Activated CD4-positive, alpha-beta T cell treated with anti-CD3 and anti-CD28 coated beads, Interleukin-2, amount 10 ng/mL, durations not matched to agents 24 days and 14 days (primary cell): ENCODE measurements at places on chromosomes 6 and 20. TPM values are rescaled to one million over a fixed set of nuclear protein-coding genes. Genes with fewer than 3 reads are reported as not detected.
A peak's percentile ranks its signal among the peaks of the same experiment; 100 is the strongest.

DNA sequence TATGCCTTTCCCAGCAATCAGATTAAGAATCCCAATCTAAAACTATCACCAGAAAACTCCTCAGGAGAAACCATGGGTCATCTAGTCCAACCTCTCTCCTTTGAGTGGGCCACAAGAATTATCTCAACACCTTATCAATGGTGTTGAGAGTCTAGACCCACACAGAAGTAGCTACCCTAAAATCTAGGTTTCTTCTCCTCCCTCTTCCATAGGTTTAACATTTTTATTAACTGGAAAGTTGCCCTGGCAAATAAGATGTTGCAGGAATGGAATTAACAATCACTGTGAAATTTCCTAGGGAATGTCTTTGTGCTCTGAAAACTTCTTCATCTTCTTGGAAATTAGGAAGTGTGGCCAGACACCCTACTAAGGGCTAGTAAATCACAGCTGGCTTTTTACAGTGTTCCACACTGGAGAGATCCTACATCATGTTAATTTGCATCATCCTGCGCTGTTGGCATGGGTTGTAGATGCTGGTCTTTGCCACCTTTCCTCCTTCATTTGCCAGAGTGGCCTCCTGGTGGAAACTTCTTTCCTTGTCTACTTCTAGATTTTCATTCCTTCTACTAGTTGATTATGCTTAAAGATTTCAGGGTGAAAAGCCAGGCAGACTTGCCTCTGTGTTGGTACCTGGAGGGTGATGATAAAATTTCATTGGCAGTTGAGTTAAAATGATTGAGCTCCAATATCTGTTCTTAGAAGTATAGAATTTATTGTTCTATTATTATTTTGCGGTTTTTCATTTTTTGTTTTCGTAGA, 2.7 kb downstream of the TNFAIP3 start:
- DNase-seq, result peak; percentile 68

- DNase-seq, result no peak
Observed at GRCh38 chr20:52896348-52896747, 75.8 kb upstream of the TSHZ2 start.

- DNase-seq, result no peak
Observed at GRCh38 chr6:113627480-113627879, 229.7 kb upstream of the MARCKS start.

DNA sequence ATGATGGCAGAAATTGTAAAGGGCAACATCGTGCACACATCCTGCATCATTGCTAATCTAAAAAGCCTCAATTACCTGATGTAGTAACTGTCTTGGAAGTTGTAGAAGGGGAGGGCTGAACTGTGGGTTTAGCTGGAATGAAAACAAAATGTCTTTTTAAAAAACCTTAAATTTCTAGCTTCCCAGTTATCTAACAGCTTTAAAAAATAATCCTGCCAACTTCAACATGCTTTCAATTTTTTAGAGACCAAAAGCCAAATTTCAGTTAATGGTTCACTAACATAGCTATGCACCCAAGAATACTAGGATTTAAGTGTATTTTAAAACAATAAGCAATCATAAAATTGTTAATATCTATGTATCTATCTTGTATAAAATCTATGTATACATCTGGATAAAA, 11.9 kb downstream of the CD164 start:
- DNase-seq, result no peak

Gene JPH2
- total RNA-seq, result 0.05 TPM in 1 of 2 replicates, not detected in the other

Gene SOBP
- 0.09 and 0.26 TPM in 2 replicates for total RNA-seq

DNA sequence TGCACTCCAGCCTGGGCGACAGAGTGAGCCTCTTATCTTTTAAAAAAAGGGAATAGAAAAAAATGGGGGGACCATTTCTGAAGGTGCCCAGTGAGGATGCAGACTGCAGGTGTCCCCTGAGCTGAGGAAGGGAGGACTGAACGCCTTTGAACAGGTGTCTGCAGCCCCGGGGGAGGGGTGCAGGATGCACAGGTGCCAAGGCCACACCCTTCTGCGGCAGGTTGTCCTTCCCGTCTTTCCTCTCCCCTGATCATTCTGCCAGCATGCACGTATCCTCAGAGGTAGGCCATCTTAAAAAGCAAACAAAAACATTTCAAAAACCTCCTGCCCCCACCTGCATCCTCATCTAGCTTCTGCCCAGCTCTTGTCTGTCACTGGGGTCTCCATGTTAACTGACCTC, 101.3 kb downstream of the MTHFD1L start:
- no peak for DNase-seq

GRCh38 chr6:148285205-148285604, 57.4 kb upstream of the SASH1 start:
- no peak for DNase-seq

DNA sequence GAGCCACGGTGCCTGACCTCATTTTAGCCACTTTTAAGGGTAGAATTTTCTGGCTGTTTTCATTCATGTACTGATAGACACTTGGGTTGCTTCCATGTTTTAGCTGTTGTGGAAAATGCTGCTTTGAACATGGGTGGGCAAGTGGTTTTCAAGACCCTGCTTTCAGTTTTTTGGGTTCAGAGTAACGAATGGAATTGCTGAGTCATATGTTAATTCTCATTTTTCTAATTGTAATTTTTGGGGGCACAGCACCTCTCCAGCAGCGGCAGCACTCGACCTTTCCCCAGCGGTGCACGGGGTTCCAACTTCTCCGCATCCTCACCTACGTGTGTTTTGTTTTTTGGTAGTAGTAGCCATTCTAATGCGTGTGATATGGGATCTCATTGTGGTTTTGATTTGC, 5.4 kb downstream of the NQO2 start:
- no peak for DNase-seq

DNA sequence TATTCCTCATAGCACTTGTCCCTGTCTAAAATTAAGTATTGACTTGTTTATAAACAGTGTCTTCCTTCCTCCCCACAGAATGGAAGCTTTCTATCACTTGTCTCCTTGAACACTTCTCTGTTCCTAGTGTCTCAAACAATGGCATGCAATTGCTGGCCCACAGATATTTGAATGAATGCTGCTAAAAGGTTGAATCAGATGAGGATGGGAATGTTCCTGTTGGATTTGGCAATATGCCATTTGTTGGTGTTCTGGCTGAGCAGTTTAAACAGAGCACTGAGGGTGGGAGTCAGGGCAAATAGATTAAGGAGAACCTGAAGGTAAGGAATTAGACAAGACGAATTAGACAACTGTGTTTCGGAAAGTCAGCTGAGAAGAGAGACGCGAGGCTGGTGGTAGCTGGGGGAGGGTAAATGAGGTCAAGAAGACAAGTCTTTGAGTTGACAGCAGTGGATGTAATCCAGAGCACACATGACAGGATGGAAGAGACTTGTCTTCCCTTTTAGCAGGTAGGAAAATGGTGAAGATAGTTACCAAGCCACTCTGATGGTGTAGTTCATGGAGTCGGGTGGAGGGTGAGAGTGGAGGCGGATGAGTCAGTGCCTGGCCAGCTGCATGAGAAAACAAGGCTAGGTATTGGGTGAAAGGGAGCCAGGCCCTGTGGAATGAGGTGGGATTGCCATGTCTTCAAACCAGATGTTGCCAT, 58.3 kb upstream of the GNRH2 start:
- no peak for DNase-seq

- no peak for DNase-seq
Observed at GRCh38 chr6:48280035-48280620, 169.1 kb upstream of the PTCHD4 start.

DNA sequence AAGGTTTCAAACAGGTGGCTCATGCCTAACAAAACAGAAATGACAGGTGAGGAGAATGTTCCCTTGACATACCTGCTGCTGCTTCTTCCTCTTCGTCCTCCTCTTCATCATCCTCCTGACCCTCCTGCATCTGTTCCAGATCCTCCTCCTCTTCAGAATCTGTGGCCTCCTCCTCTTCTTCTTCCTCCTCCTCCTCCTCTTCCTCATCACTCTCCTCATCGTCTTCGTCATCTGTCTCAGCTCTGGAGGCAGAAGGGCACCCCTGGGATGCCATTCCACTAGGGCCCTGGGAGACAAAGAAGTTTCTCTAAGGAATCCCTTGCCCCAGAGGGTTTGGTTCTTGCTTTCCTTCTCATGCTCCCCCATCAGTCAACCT, 2.4 kb upstream of the ZBTB22 start:
- no peak for DNase-seq

GRCh38 chr6:119346936-119347335, 2.6 kb downstream of the MAN1A1 start:
- DNase-seq, result no peak

DNA sequence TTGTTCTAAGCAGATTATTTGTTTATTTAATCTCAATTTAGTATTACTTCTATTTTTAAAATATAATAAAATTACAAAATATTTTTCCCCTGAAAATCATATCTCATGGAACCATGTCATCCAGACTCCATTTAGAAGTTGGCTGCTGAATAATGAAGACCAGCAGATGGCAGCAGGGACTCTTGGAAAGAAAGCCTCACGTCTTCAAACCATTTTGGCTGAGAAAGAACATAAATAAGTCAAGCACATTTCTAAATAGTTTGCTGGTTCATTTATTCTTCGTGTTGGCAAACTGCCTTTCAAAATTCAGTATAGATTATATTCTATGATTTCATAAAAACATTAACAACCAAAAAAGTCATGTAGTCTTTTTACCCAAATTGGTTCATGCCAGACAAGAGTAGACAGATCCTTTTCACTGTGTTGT, 71.7 kb downstream of the RCAN2 start:
- DNase-seq, result peak; percentile 72

GRCh38 chr20:58088625-58089024, 139.8 kb downstream of the ANKRD60 start:
- DNase-seq, result no peak

DNA sequence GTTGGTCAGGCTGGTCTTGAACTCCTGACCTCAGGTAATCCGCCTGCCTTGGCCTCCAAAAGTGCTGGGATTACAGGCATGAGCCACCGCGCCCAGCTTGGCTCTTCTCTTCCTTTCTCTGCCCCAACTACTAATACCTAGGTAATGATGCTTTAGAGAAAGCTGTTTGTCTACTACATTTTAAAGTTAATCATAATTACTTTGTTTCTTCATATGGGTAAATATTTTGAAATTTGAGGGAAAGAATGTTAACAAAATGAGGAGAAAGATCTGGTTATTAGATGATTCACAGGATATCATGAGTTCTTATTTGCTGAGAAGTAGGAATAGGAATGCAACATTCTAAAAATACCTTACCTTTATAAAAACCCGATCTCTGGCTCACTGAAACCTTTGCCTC, 18.4 kb upstream of the PTPRK start:
- no peak for DNase-seq

DNA sequence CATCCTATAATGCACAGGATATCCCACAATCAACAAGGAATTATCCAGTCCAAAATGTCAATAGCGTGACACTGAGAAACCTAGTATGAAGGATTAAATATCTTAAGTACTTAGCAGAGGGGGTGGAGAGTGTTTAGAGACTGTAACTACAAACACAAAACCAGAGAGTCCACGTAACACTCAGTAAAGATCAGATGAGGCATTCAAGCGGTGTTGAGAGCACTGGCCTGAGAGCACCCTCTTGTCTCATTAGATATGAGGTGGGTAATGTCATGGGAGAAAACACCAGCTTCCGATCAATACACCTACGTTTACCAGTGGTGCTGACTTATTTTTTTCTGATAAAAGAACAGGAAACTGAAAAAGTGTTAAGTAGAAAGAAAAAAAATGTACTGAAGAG, 2.3 kb downstream of the FAM184A start:
- peak; percentile 66 for DNase-seq

DNA sequence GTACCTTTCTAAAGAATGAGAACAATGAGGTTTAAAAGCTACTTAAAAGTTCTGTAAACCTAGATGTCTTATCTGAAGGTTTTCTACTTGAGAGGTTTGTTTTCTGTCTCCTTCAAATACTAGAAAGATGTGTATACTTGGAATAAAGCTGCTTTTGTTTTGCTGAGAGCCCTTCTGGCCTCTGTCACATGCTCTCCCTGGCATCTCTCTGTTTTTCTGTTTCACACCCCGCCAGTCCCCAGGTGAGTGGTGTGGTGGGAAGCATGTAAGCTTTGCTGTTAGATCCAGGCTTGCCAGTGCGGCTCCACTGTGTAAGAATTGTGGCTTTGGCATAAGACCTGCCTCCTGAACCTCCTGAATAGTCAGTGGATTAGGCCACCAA, 56.8 kb downstream of the SNX9 start:
- DNase-seq, result no peak

DNA sequence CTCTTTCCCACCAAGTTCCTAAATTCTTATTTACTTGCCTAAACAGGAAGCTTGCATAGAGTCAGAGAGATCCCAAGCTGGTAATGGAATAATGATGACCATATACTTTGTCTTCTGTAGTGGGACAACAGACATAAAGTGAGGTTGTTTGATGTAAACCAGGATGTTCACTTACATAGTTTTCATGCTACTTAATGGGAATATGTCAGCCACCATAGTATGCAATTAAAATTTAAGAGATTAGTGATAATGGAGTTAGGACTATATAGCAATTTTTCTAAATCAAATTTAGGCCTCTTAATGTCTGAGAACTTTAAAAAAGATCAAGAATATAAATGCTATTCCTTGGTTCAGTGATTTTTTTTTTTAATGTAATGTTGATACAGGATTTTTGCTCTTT, 180.6 kb downstream of the BCKDHB start:
- no peak for DNase-seq

GRCh38 chr6:117613920-117614560, 11.7 kb upstream of the GOPC start:
- no peak for DNase-seq

DNA sequence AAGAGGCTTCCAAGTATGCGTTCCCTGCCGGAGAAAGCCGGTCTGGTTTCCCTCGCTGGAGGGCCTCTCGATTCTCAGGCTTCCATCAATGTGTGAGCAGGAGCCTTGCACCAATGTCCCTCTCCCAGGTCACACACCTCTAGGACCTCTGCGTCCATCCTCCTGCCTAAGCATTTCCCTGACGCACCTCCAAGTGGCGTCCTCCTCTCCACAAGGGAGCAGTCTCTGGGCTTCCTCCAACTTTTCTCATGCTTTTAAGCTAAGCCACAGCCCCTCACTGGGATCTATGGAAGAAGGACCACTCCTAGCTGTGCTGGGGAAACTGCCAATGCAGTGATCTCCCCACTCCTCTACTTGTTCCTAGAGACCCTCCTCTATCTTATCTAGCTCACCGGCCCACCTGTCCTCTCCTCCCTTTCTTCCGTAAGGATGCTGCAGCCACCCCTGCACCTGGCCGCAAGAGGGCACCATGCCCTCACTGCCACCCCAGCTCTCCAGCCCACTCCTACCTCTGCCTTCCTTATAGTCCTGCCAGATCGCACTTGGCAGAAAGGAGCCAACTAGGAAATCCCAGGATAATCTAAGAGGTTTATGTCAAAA, 258.7 kb downstream of the LRFN2 start:
- DNase-seq, result peak; percentile 87

GRCh38 chr6:77930382-77930781, 277.5 kb downstream of the MEI4 start:
- no peak for DNase-seq
